ENCODE measurements at places on chromosomes 2 and 18.

GRCh38 chr2:8578335-8579244 is 103.3 kb upstream of the ID2 start:
- no peak for DNase-seq

DNA sequence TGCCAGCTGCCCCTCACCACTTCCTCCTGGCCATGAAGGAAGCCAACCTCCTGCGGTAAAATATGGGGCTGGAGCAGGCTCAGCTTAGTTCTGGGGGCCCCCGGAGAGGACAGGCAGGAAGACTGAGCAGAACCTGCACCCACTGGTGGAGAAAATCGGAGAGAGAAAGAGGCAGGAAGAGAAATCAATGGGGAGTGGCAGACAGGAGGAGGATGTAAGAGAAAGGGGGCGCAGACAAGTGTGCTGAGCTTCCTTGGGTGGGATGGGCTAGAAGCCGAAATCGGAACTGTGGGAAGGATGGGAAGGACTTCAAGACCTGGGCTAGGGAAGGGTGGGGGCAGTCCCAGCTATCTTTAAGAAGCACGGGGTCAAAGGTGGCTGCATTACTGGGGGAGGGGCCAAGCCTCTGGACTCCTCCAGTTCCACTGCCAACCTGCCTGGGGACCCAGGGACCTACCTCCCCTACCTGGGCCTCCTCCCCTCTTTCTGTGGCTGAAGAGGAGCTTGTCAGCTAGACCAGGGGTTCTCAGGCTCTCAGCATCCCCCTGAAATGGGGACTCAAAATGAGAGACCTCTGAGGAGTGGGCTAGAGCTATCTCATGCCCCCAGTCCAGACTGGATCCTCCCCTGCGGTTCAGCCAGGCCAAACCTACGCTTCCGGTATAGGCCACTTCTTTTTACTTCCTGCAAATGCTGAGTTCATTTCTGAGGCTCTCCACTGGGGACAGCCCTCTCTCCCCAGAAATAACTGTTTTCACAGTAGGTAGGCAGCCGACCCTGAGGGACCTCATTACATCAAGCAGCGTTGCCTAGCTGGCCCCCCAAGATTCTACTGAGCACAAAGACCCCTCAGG is 33.6 kb upstream of the B3GNT7 start:
- no peak for DNase-seq

GRCh38 chr2:107222466-107222865 is 336.5 kb upstream of the ST6GAL2 start:
- no peak for DNase-seq

GRCh38 chr2:204260162-204260877 is 285.0 kb upstream of the PARD3B start:
- DNase-seq, result no peak

GRCh38 chr2:216315802-216316603 is 56.3 kb downstream of the MARCHF4 start:
- peak; percentile 27 for DNase-seq

- no peak for DNase-seq
These were observed 112.7 kb downstream of the MCFD2 start for GRCh38 chr2:46802665-46803546.

DNA sequence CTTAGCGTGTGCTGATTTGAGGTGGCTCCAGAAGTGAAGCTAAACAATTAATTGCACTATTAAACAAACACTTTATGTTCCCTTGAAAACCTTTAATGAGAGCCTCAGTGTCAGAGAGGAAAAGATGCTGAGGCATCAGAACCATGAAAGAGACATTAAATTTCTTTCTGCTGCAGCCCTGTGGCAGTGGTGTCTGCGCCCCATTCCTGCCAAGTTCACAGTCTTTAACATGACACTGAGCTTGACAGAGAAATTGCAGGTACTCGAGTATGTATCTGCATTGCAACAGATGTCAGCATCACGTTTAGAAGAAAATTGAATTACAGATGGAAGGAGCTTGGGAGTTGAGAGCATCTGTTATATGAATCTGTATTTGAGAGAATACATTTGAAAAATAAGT is 111.3 kb upstream of the CREB1 start:
- no peak for DNase-seq

DNA sequence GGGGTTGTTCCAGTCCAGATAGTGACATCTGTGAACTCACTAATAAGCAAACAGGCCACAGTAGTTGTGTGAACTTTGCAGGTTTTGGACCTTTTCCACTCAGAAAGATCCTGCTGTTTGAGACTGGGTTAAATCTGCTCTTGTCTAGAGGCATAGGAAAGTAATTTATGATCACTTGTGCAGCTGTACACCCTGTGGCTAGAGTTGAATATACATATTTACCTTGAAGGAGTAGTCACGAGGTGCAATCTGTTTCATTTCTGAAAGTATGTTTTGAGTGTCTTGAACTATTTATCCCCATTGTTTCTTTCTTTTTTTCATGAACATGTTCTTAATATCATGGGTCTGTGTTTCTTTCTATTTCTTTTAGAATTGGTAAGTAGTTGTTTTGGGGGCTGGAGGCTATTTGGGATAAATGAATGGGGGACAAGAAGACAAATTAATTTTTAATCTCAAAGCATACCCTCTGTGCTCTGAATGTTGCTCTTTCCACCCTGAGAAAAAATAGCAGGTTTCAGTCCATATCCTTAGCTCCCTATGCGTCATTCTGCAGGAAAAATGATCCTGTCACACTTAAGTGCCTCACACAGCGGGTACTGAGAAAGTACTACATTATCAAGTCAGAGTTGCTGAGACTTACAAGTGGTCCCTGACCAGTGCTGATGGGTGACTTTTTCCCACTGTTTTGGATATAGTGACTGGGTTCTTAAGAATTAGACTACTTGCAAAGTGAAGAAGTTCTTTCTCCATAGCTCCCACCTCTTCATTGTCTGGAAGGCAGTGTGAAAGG is 28.2 kb downstream of the DCC start:
- no peak for DNase-seq

DNA sequence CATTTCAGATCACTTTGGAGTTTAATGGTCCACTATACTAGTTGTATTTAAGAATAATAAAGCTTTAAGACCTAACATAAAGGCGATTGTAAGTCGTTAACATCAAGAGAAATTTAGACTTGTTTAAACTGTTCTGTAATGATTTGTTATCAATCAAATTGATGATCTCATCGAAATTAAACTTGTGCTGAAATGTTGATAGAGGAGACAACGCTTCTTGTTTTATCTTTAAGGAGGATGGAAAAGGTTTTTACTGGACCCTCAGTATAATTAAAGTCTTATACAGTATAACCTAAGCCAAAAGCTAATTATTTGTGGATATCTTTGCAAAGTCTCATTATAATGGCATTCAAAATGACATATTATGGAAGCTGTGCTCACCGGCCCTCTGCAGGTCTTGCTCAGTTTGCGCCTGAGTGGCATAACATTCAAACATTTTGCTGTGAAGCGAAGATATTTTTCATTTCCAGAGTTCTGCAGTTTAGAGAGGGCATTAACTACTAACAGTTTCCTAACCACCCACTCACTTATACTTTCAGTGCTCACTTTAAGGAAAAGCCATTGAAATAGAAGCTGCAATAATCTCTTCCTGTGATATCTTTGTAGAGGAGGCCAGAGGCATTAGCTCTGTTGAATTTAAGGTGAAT is 1.4 kb upstream of the SERTAD2 start:
- no peak for DNase-seq

GRCh38 chr2:239717319-239717675 is 307.8 kb downstream of the NDUFA10 start:
- DNase-seq, result no peak

GRCh38 chr2:180450841-180451240 is 443.7 kb upstream of the CWC22 start:
- DNase-seq, result no peak

DNA sequence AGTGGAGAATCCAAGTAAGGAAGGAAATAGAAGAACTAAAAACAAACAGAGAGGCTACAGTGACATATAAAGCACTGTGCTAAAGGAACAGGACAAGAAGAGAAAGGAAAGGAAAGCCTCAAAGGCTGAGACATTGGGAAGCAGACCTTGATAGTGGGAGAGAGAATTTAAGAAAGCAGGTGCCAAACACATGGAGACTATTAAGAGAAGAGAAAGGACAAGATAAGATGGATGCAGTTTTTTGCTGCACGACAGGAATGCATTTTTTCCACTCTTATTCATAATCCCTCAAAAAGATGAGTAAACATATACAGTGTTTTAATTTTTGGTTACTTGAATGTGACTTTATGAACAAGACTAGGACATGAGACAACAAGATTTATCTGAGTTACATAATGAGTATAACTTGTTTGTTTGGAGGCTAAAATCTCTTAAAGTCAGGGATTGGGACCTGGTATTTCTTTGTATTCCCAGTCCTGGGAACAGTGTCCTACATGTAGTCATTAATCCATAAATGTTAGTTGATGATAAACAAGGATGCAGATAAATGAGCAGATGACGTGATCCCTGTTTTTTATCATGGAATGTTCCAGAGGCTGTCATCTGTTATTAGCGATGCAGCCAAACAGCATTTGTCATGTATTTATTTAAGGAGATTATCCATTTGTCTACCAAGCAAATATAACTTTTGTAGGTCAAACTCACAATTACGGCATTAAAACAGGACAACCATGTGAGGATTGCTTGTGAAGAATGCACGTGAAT is 141.7 kb downstream of the DNER start:
- no peak for DNase-seq

GRCh38 chr2:113057117-113057516 is 1.9 kb upstream of the IL36RN start:
- no peak for DNase-seq

DNA sequence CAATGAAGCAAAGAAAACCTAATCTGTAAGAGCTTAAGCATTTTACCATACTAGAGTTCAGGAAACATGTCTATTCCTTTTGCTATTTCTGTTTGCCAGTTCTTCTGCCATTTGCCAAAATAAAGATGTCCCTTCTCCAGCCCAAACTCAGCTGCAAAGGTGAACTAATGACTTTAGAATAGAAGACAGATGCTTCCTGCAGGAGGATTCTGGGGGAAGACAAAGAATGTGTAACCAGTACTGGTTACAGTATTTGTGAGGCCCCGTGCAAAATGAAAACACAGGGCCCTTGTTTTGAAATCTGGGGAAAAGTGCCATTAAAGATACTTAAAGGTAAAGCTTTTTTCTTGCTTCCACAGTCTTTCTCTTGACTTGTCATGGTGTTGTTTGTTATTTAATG is 34.3 kb upstream of the MTX2 start:
- DNase-seq, result no peak

DNA sequence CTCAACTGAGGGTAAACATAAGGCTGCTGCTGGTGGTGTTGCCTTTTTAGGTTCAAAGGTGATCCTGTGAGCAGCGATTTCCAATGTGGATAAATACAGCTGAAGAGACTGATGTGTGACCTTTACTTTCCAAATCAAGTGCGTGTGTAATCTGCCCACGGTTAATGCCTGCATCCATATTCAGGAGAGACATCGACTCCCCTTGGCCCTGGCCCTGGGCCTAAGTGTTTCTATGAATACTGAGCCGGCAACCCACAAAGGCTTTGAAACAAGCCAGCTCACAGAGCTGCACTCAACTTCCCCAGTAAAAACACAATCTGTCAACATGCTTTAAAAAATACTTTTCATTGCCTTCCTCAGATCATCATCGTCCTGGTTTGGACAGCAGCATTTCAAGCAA is 1026.6 kb downstream of the TMEM182 start:
- no peak for DNase-seq

DNA sequence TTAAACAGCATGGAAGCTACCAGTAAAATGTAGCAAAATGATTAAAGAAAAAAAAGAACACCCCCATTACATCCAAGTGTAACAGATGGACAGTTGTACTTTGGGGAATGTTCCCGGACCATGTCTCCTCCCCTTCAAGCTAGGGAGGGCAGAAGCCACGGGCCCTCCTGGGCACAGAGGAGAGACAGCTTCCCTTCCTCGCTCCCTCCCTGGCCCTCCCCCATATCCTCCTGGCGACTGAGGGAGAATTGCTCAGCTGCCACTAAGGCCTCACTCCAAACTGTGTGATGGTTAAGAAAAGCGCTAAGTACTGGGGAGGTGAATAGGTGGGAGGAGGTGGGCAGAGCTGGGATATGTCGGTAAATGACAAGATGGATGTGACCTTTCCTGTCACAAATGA is 358.0 kb downstream of the HRH4 start:
- DNase-seq, result no peak

DNA sequence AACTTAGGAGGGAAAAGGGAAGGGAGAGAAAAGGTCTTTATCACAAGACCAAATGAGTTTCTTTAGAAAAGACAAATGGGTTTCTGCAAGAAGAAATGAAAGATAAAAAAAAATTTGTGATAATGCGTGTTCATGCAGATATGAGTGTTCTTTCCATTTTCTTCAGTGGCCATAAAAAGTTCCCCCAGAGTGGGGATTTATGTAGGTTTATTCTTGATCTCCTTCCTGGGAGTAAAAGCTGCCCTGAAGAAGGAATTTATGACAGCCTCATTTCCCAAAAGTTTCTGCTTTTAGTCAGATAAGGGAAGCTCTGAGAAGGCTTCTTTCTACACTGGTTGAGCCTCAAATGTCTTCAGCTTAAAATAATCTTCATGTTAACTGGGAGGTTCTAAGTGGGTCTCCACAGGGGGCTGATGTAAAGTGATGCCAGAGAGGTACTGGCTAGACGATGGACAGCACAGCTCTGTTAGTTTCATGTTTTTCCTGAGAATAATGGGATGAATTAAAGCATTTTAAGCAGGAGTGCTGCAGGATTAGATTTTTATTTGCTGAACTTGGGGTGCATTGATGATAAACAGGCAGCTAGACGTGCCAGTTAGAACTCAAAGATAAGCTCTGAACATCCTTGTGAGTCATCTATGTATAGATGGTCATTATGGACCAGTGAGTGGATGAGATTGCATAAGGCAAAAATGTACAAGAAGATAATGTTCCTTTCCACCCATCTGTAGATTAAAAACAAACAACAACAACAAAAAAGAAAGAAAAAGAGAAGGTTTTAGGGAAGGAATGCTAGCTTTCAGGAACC is 99.4 kb upstream of the MSH2 start:
- no peak for DNase-seq

GRCh38 chr18:48997681-48997984 is 46.9 kb upstream of the SMAD7 start:
- DNase-seq, result no peak

DNA sequence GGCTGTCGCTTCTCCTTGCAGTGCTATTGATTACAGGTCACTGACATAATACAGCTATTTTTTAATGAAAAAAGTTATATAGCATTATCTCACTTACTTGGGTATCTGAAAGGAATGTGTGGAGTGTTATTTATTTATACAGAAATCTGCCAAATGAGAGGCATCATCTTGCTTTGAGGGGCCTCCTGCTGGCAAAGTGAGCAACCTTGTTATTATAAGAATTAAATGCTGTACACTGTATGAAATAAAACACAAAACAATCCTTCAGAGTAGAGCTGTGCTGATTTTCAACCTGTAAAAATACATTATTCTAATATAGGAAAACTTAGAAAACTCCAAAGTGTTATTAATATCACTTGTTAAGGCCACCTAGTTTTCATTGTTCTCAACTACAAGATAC is 20.9 kb downstream of the ERBB4 start:
- no peak for DNase-seq

Data from epithelial cell of proximal tubule (primary cell).